HS-5 (cell line): ENCODE measurements at places on chromosomes 5 and 9.

GRCh38 chr9:136529516-136530460 is 16.1 kb downstream of the NOTCH1 start:
- DNase-seq, result no peak

- DNase-seq, result no peak
Measured at GRCh38 chr9:135056541-135056940, 30.9 kb upstream of the OLFM1 start.

- DNase-seq, result no peak
Measured at GRCh38 chr9:22855980-22856379, 409.4 kb downstream of the DMRTA1 start.

DNA sequence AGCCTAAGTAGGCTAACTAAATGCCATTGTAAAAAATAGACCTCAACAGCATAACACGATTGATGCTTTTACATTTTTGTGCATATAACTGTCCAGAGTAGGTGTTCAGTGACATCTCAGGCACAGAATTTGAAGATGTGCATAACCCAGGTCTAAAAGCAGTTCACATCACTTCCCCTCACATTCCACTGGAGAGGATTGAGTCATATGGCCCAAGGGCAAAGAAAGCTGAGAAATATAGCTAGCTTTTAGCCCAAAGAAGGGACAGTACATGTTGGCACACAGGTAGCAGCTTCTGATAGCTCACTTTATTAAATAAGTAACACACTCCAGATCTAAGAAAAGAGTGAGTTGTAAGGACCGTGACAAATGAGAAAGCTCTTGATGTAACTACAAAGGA is 2259.5 kb upstream of the WWC1 start:
- no peak for DNase-seq

- DNase-seq, result no peak
Measured at GRCh38 chr9:128894764-128895163, 12.8 kb downstream of the LRRC8A start.

DNA sequence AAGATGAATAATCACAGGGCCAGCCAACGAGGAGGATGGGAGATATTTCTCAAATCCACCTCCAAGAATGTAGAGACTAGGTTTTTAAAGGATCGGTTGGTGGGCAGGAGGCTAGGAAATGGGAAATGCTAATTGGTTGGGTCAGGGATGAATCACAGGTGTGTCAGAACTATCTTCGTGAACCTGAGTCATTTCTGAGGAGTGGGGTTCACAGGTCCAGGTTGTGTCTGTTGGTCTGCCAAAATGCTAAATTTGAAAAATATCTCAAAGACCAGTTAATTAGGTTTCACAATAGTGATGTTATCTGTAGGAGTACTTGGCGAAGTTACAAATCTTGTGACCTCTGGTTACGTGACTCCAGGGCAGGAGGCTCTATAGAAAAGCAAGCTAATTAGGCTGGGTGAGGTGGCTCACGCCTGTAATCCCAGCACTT is 2.6 kb upstream of the PLAA start:
- DNase-seq, result no peak
